A673 (cell line): ENCODE measurements at places on chromosomes 6 and 20. TPM values are rescaled to one million over a fixed set of nuclear protein-coding genes. Genes with fewer than 3 reads are reported as not detected.

Gene SAMD10
- 6.3 and 7.2 TPM in 2 replicates for total RNA-seq

GRCh38 chr6:160396292-160396691 is 48.1 kb downstream of the SLC22A3 start:
- no peak for DNase-seq

DNA sequence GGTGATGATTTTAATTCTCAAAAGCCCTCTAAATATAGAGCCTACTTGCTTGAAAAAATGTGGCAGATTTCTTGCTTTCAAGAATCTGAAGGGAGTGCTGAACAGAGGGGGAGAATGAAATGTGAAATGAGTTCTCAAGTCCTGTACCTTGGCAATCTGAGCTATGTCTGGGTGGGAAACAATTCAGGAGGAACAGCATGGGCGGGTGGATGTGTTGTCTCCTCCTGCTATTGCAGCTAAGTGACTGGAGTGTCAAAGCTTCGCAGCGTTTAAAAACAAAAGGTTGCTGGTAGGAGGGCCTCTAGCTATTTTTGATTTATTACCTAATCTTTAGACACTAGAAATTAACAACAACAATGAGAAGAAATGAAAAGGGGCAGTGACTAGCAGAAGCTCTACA is 102.5 kb upstream of the ARG1 start:
- DNase-seq: no peak

- no peak for DNase-seq
Observed at GRCh38 chr6:73955800-73956199, 259.8 kb downstream of the CD109 start.

DNA sequence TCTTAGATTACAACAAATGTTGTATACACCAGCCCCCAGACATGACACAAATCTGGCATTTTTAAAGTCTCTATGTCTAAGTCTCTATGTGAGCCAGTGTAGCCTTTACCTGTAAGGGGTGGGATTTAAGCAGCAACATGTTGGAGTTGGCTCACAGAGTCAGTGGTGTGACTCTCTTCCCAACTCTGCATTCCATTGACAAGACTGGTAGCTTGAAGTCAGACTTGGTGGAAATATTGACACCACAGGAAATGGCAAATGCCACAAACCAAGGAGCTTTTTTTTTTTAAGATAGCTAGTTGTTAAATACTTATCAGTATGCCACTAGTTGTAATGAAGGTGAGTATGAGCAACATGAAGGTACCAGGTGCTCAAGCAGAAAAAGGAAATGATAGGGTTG is 103.1 kb upstream of the SMLR1 start:
- no peak for DNase-seq
